H1 (cell line): ENCODE measurements at places on chromosomes 2 and 18.

DNA sequence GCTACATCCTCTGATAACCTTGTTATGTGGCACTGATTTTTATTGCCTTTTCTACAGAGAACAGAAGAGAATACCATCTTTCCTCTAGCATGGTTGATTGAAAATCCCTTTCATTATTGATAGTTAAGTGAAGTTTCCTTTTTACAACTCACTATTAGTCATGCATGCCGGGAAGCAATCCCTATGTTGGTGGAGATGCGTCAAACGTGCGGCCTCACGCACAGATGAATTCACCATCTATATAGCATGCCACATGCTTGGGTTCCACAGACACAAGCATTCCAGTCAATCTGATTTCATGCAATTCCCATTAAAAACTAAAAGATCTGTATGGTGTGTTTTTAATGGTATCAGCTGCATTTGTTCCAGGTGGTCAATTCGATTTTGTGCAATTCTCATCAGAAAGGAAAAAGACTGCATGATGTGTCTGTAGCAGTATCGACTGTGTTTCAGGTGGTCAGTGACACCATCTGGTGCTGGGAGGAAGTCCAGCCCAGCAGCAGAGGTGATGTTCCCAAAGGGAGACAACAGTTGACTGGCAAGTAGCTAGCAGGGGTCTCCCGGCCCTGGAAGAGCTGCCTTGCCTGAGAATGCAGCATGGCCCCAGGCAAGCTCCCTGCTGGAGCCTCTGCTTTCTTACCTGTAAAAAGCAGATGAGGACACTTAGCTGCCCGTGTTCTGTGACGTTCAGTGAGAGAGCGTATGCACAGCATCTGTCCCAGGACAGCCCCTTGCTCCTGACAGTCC lies 151.3 kb upstream of the NCK2 start:
- DNase-seq, result no peak

- no peak for DNase-seq
These were observed 42.3 kb downstream of the XRCC5 start for GRCh38 chr2:216151313-216152025.

DNA sequence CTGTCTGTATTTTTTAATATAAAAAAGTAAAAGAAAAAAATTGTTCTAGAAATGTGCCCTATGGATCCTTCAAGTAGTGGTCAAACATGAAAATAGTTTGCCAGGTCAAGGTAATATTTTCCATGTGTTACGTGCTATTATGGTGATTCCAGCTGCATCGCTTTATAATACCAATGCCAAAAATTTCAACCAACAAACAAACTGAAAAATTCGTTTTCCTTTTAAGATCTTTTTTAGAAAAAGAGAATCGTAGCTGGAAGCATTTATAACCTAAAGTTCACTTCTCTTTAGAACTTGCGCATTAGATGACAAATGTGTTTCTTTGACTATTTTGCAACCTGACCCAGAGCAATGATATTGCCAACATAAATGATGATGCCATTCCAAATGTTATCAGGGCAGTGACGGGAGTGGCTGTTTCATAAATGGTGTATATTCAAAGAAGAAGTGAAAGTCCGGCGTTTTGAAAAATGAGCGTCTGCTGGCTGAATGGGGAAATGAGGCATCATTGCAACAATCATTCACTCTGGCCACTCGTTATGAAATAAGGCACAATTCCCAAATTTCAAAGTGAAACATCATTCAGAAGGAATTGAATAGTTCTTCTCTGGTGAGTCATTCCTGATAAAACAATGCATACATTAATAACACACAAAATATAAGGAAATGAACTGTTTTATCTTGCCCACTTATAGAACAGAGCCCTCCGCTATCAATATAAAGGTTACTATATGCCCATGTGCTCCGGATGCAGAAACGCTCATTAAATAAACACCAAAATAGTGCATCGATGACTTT lies 297.4 kb downstream of the TGIF1 start:
- DNase-seq, result no peak

DNA sequence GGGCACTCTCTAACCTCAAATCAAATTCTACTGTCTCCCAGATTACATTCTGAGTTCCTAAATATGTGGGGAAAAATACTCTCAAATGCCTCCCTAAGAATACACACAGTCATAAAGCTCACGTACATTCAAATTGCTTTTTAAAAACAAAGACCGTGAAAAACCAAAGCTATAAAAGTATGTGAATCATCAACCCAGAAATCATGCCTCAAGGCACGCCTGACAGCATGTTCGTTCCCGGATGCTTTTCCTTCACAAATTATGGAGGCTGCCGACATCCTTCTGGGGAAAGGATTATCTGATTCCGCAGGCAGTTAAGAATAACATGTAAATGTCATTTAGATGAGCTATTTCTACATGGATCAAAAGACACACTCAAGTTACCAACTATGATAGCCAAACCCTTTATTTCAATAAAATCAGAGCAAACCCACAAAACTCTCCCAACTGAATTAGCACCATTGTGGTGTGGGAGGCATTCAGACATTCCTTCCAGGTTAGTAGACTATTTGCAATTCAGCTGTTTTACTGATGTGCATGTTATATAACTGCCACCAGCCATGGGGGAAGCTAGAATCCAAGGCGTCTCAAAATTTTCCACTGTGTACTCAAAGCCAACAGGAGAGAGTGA lies 398.2 kb upstream of the TRIB2 start:
- DNase-seq, result no peak
